ENCODE measurements at places on chromosomes 3 and 15. TPM values are rescaled to one million over a fixed set of nuclear protein-coding genes. Genes with fewer than 3 reads are reported as not detected.

DNA sequence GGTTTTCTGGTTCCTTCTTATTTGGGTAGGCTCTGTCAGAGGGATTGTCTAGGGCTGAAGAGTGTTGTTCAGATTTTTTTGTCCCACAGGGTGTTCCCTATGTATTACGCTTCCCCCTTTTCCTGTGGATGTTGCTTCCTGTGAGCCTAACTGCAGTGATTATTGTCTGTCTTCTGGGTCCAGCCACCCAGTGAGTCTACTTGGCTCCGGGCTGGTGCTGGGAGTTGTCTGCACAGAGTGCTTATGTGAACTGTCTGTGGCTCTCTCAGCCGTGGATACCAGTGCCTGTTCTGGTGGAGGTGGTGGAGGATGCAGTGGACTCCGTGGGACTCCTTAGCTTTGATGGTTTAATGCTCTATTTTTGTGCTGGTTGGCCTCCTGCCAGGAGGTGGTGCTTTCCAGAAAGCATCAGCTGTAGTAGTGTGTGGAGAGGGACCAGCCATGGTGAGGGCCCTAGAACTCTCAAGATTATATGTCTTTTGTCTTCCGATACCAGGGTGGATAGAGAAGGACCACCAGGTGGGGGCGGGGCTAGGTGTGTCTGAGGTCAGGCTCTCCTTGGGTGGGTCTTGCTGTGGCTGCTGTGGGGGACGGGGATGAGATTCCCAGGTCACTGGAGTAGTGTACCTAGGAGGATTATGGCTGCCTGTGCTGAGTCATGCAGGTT, 53.8 kb downstream of the CCDC66 start:
- no peaks in the 10 kb centered on the region for H3K4me1 ChIP-seq
- no peak overlapping the region for H3K4me3 ChIP-seq
- DNase-seq = no peak
- no peaks in the 10 kb centered on the region for H3K27me3 ChIP-seq

DNA sequence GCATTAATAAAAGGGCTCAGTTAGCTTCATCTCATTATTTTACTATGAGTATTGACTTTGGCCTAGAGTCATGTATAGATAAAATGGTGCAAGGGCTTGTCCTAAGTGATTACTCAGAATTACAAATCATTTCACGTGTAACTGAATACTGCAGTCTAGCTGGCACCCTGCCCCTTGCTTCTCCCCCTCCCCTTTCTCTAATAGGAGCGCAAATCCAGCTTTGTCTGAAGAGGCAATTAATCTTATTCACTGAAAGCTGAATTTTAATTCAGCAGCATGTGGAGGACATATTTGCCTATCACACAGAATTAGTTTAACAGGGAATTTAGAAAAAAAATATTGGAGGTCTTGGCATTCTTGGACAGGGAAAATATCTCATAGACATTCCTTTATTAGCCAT, 412.1 kb upstream of the DPH6 start:
- no peaks in the 10 kb centered on the region for H3K4me1 ChIP-seq
- H3K4me3 ChIP-seq = no peak overlapping the region
- H3K27ac ChIP-seq = peak overlapping the region; percentile 50
- peaks cover 3% of the 10 kb centered on the region for H3K27me3 ChIP-seq
- no peak for DNase-seq
- H3K36me3 ChIP-seq = no peaks in the 10 kb centered on the region

GRCh38 chr15:67172172-67172571, 82.3 kb downstream of the AAGAB start:
- peaks cover 54% of the 10 kb centered on the region for H3K36me3 ChIP-seq
- no peak overlapping the region for H3K4me3 ChIP-seq
- H3K27ac ChIP-seq = no peak overlapping the region
- no peak for DNase-seq
- no peaks in the 10 kb centered on the region for H3K27me3 ChIP-seq

GRCh38 chr3:9122732-9123364, 126.6 kb downstream of the SRGAP3 start:
- no peaks in the 10 kb centered on the region for H3K36me3 ChIP-seq
- DNase-seq = no peak
- H3K27ac ChIP-seq = no peak overlapping the region
- peaks cover 4% of the 10 kb centered on the region for H3K27me3 ChIP-seq
- H3K4me1 ChIP-seq = peaks cover 11% of the 10 kb centered on the region

GRCh38 chr3:69688400-69688799, 50.9 kb upstream of the MITF start:
- peaks cover 15% of the 10 kb centered on the region for H3K4me1 ChIP-seq
- peak overlapping the region; percentile 7 for H3K4me3 ChIP-seq
- no peak overlapping the region for H3K27ac ChIP-seq
- peaks cover 25% of the 10 kb centered on the region for H3K27me3 ChIP-seq
- H3K36me3 ChIP-seq = no peaks in the 10 kb centered on the region

GRCh38 chr3:67489816-67490215, 164.6 kb downstream of the SUCLG2 start:
- no peak for DNase-seq
- no peak overlapping the region for H3K27ac ChIP-seq
- H3K4me3 ChIP-seq = no peak overlapping the region
- H3K4me1 ChIP-seq = no peaks in the 10 kb centered on the region
- no peaks in the 10 kb centered on the region for H3K36me3 ChIP-seq

The CAMP gene
- total RNA-seq = not detected

The IL12A gene
- not detected for total RNA-seq

The SCN11A gene
- total RNA-seq = 0.63 TPM

The ADIPOQ gene
- total RNA-seq = not detected

All from endodermal cell (in vitro differentiated cells).